Myocyte (in vitro differentiated cells): ENCODE measurements at places on chromosomes 12 and 14. TPM values are rescaled to one million over a fixed set of nuclear protein-coding genes. Genes with fewer than 3 reads are reported as not detected.

DNA sequence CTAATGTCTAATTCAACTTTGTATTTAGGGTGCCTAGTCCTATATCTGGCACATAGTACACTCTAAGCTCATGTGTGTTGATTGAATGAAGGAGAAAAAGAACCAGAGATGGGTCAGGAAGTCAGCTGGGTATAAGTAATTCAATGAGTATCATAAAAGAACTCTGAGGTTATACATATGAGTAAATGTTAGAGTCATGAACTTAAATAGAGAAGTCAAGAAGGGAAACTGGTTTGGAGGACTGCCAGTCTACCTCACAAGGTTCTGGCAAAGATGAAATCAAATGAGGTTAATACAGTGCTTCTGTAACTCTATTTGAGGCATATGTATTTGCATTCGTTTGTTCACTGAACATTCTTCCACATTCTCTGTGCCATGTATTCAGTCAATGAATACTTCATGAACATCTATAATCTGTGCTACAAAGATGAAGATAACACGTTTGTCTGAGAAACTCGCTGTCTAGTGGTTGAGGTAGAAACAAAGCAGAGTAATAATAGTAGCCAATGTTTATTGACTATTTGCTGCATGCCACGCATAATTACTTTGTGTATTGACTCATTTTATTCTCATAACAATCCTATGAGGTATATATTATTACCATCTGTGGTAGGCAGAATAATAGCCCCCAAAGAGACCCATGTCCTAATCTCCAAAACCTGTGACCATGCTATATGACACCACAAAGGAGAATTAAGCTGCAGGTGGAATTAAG, 88.9 kb downstream of the PTGER2 start:
- no peak for DNase-seq

Gene DDX47
- 57.4 and 63.7 TPM in 2 replicates for total RNA-seq

GRCh38 chr14:96108911-96109310, 69.7 kb downstream of the C14orf132 start:
- no peak for DNase-seq

- no peak for DNase-seq
Measured at GRCh38 chr12:55624056-55624455, 12.6 kb upstream of the OR10P1 start.

DNA sequence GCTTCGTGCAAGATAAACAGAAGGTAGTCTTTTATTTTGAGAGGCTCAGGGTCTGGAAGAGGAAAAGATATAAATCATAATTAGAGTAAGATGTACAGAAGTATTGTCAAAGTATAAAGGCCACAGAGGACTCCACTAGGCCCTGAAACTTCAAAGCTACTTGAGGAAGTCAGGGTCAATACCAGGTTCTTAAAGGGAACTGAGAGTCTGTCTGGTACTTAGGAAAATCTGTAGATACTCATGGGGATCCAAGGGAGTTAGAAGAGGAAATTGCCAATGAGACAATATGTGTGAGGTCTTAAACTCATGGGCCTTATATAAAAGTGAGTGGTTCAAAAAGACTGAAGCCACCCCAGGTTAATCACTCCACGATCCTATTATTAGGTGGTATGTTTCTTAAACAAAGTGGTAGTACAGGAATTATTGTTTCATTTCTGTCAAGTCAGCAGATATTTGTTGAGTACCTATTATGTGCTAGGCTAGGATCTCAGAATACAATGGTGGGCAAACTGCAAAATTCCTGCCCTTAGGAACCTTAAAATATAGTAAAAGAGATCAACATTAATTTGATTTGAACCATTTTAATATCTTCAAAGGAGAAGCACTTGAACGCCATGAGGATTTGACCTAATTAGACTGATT, 314.6 kb downstream of the ADAMTS20 start:
- no peak for DNase-seq

Gene OTOGL
- total RNA-seq: 0.05 and 0.29 TPM in 2 replicates

DNA sequence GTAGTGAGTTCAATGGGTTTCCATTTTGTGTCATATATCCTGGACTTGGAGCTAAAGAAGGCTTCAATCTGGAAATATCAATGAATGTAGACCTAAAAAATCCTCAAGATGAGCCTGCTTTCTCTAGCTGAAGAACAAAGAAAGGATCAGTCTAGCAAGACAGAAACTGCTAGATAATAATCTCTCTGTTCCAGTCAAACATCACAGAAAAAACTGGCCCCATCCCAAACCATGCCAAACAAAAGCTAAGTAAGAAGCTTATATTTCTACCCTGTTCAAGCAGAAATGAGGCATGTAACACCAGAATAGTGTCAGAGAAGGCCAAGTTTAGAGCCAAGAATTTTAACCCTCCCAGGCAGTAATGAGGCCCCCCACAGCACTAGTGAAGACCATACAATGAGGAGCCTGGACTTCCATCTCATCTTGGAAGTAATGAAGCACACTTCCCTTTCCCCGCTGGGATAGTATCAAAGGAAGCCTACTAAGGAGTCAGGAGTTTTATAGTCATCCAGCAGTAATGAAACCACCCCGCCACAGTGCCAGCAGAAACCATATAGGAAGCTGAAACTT, 95.8 kb downstream of the NELL2 start:
- DNase-seq: no peak

GRCh38 chr12:92950011-92950410, 20.9 kb upstream of the EEA1 start:
- no peak for DNase-seq
